ENCODE measurements at places on chromosomes 12 and 14.

DNA sequence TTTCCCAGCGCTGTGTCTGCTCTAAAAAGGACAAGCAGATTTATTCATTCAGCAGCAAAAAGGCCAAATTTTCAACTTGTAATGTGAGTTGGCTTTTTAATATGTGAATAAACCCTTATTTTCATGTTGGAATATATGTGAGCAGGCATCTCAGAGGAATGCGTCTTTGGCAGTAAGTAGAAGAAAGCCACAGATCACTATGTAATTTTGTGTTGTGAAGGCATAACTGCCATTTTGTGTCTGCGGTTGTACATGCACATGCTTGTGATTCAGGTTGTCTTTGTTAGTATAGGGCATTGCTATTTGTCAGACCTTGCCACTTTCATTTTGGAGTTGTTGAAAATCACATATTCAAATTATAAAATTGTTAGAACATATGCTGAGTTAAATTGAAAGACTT, 398.8 kb upstream of the RGS6 start:
- DNase-seq = no peak

DNA sequence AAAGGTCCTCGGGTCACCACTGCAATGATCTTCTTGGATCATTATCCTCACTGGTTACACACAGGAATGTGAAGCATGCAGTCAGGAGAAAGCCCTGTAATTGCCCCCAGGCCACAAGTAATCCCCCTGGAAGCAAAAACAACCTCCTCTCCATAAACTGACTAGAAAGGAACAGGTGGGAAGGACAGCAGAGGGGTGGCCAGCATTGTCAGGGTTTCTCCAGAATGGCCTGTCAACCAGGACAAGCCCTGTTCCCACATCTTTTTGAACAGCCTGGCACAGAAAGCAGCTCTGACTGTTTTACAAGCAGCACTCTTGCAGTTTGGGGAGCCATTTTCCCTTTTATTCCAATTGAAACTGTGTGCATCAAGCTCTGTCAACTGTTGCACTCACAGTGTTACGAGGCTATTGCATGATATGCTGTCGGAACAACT, 36.1 kb downstream of the TMCC3 start:
- no peak for DNase-seq

- DNase-seq = no peak
Measured at GRCh38 chr12:6193853-6194815, 6.1 kb upstream of the CD9 start.

DNA sequence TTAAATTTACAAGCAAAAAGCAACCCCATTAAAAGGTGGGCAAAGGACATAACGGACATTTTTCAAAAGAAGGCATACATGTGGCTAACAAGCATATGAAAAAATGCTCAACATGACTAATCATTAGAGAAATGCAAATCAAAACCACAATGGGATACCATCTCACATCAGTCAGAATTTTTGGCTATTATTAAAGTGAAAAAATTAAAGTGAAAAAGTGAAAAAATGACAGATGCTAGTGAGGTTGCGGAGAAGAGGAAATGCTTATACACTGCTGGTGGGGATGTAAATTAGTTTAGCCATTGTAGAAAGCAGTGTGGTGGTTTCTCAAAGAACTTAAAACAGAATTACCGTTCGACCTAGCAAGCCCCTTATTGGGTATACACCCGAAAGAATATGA, 7.9 kb downstream of the OTOGL start:
- no peak for DNase-seq

GRCh38 chr12:94676031-94676641, 25.8 kb upstream of the TMCC3 start:
- no peak for DNase-seq

DNA sequence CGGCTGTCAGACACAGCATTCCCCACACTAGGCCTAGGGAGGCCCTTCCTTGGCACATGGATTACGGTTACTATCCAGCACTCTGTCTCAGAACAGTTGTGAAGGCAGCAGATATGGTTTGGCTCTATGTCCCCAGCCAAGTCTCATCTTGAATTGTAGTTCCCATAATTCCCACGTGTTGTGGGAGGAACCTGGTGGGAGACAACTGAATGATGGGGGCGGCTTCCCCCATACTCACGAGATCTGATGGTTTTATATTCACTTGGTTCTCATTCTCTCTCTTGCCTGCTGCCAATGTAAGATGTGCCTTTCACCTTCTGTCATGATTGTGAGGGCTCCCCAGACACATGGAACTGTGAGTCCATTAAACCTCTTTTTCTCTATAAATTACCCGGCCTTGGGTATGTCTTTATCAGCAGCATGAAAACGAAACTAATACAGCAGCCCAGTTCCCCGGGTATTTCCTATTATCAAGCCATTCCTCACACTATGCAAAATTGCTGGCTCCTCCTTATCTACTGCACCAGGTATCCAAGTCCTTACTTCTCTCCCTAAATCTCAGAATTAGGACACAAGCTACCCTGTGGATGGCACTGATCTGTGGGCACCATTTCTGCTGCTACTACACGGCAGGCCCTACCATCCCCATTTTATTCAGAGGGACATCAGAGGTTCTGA, 33.3 kb downstream of the NT5DC3 start:
- DNase-seq = no peak

DNA sequence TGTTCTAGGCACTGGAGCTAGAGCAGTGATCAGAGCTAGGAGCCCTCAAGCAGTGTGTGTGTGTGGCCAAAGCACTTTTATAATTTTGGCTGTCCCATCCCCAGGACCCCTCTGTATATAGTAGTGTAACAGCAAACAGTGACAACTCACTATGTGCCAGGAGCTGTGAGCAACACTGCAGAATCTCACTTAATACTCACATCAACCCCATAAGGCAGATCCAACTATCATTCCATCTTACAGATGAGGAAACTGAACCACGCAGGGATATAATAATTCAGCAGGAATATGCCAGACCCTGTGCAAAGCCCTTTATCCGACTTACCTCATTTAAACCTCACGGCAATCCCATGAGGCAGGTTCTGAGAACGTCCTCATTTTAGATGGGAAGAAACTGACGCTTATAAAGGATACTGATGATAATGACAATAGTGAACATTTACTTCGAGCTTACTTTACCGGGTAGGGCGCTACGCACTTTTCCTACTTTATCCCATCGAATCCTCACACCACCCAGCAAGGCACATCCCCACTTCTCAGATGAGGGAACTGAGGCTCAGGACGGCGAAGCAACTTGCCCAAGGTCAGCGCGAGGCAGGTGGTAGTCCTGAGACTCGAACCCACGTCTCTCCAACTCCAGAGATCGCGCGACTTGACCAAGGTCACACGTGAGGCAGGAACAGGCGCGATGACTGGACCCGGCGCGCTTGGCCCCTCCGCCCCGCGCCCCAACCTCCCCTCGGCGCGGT, 687 bp downstream of the RAB35 start:
- no peak for DNase-seq

- DNase-seq = no peak
Measured at GRCh38 chr14:19895282-19895681, 20.3 kb downstream of the OR4K2 start.

GRCh38 chr12:49537752-49538509, 899 bp upstream of the KCNH3 start:
- no peak for DNase-seq

- DNase-seq = no peak
Measured at GRCh38 chr12:128534906-128535305, 267.9 kb downstream of the TMEM132C start.

GRCh38 chr12:288687-289086, 26.1 kb upstream of the SLC6A13 start:
- DNase-seq = no peak

GRCh38 chr12:94622475-94622874, 27.9 kb downstream of the TMCC3 start:
- DNase-seq = no peak

GRCh38 chr12:121800694-121801594, 2.9 kb upstream of the SETD1B start:
- peak; percentile 32 for DNase-seq

Data from NCI-H526 treated with DMSO at 0.1 percent for 48 hours (cell line).